ENCODE measurements at places on chromosomes 2 and 18. TPM values are rescaled to one million over a fixed set of nuclear protein-coding genes. Genes with fewer than 3 reads are reported as not detected.

The SLC14A1 gene
- 167 TPM for total RNA-seq

The OXER1 gene
- not detected for total RNA-seq

The KIF5C gene
- 0.10 TPM for total RNA-seq

The CLEC4F gene
- total RNA-seq, result not detected

The ACTG2 gene
- total RNA-seq, result 32.7 TPM

The CLIP4 gene
- 42.6 TPM for total RNA-seq

The PCARE gene
- not detected for total RNA-seq

The CDCA7 gene
- 0.83 TPM for total RNA-seq

The ETAA1 gene
- total RNA-seq, result 13.9 TPM

The LRRTM1 gene
- not detected for total RNA-seq

The ANKRD62 gene
- total RNA-seq, result not detected

The C2orf74 gene
- 11.3 TPM for total RNA-seq

The ESPNL gene
- total RNA-seq, result 2.5 TPM

The HOXD8 gene
- total RNA-seq, result 0.46 TPM

The DSEL gene
- 53.5 TPM for total RNA-seq

The RMDN2 gene
- total RNA-seq, result 6.4 TPM

The ADD2 gene
- total RNA-seq, result not detected

The TUBA3E gene
- not detected for total RNA-seq

The KYNU gene
- total RNA-seq, result 0.20 TPM

The DNMT3A gene
- total RNA-seq, result 18.0 TPM

All from smooth muscle cell of the pulmonary artery (primary cell).